Activated naive CD8-positive, alpha-beta T cell treated with anti-CD3 and anti-CD28 coated beads, Interleukin-2, amount 50 U/mL, for 16 hours (primary cell): ENCODE measurements at places on chromosomes 5 and 9.

DNA sequence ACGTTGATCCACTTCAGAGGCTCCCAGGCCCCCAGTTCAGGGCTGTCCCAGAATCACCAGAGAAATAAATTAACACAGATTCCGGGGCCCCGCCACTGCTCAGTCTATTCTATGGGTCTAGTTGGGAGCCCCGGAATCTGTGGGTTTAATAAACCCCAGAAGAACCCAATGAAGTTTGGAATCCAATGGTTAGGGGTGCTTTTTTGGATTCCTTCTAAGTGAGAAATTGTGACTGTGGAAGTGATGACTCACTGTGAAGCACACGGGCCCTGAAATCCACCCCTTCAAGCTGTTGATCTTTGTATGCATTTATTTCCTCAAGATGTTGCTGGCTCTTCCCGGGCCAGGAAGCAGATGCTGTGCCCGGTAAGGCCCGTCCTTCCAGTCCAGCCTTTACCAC, 57.3 kb upstream of the SLC28A3 start:
- DNase-seq, result no peak

GRCh38 chr9:93592008-93592642, 15.7 kb downstream of the PHF2 start:
- no peak for DNase-seq

DNA sequence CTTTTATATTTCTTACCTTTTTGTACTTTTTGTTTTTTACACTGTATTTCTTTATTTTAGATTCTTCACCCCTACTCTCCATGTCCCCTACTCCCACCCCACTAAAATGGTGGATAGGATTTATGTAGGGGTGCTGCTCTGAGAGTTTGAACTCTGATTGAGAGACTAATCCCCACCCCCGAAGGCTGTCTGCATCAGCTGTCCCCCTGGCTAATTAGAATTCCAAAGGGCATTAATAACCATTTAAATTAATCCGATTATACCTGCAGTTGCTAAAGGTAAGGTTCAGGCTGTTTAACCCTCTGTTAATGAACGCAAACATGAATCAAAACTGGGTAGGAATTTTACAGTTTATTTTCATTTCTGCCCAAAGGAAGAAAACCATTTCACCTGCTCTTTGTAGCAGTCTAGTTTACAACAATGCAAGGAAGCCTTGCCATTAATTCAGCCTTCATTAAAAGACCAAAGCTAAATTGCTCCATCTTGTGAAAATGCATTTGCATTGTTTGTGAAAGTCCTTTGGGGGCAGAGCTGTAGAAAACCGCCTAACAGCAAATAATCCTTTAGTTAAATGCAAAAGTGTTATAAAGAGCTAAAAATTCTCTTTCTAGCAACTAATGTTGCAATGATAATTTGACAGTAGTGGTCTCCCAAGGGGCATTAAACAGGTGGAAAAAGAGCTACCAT, 71.2 kb downstream of the ZCCHC7 start:
- DNase-seq, result no peak

DNA sequence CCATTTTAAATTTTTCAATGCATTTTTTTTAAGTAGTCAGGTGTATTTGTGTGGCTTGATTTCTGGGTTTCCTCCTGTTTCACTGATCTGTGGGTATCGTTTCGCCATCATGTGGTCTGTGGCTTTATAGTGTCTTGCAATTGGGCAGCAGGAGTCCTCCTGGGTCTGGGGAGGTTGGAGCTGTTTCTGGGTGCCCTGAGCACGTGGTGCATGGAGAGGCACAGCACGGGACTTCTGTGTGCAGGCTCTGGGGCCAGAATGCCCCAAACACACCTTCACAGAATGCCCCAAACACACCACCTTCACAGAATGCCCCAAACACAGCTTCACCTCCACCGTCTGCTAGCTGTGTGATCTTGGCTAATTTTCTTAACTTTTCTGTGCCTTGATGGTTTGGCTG, 82.6 kb upstream of the COL5A1 start:
- DNase-seq, result no peak

GRCh38 chr5:131628990-131629389, 6.0 kb downstream of the RAPGEF6 start:
- DNase-seq, result no peak

DNA sequence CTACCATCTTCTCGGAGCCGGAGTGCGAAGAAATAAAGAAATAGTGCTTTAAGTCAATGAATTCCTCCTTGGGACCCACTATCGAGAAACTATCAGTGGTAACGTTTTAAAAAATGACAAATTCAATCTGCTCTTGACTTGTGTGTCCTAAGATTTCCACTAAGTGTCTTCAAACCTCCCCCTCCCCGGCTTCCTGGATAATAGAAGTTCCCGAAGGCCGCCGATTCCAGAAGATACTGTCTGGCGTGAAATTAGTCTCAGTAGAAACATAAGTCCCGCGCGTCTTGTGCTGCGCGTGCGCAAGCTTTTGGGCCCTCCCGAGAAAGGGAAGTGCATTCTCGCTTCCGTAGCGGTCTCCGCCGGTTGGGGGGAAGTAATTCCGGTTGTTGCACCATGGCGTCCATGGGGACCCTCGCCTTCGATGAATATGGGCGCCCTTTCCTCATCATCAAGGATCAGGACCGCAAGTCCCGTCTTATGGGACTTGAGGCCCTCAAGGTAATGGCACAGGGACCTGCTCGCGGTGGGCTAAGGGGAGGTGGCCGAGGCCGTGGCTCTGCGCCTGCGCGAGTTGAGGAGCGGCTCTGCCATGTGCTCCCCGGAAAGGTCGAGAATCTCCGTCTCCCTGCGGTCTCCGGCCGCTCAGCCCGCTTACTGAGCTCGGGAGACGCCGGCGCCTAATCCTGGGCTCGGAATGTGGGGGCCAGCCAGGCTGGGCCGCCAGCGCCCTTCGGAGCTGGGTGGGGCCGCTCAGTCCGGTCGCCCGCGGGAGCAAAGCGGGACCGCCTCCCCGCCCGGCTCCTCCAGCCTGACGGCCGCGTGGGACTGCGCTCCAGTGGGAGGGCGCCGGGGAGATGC, at the start of gene CCT5:
Gene CCT5, plus strand, starts transcription at position 333 of the 858 bp plus-strand sequence. Its CDS starts 61 bp downstream, at position 394.
- DNase-seq, result peak; percentile 68

- no peak for DNase-seq
These were observed 4.4 kb upstream of the TMEM245 start for GRCh38 chr9:109124121-109124520.

DNA sequence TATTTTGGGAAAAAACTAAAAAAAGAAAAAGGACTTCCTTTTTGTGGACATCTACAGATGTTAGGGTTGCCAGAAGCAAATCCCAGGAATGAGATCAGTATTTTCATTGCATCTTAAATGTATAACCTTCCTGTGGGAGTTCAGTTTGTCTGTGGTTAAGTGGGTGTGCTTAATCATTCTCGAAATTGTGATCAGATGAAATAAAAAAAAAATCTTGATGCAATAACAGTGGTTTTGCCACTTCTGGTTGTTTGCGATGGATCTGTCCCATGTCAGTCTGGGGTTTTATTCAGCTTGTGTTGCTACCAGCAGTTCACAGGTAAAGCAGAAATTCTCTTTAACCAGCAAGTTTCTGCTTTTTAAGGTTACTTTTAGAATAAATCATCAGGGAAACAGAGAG, 179.0 kb downstream of the MAN2A1 start:
- DNase-seq, result no peak

- DNase-seq, result no peak
These were observed 264.8 kb downstream of the CETN3 start for GRCh38 chr5:90144625-90145327.

DNA sequence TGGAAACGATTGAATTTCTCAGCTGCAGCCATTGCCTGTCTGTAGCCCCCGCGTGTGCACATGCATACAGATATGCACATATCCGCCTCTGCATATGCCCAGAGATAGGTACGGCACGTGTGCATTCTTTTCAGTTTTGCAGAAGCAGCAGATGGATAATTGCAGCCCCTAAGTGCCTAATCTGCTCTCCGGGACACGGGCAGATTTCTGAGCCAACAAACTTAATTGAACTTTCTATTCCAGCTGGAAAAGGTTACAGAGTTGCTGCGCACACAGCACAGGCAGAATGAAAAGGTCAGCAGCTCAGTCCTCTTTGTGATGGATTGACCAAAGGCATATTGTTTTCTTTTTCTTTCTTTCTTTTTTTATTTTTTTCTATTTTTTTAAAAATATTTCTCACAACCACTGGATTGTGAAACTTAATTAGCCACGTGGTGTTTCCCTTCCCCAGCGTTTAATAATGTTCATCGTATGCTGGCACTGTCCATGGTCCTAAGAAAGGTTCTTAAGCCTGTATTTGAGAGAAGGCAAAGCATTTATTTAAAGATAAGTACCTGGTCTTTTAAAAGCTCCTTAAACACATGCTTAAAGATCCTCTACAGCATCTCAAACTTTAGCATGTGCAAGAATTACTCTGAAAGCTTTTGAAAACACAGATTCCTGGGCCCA, 270.2 kb upstream of the BRINP1 start:
- DNase-seq, result no peak

DNA sequence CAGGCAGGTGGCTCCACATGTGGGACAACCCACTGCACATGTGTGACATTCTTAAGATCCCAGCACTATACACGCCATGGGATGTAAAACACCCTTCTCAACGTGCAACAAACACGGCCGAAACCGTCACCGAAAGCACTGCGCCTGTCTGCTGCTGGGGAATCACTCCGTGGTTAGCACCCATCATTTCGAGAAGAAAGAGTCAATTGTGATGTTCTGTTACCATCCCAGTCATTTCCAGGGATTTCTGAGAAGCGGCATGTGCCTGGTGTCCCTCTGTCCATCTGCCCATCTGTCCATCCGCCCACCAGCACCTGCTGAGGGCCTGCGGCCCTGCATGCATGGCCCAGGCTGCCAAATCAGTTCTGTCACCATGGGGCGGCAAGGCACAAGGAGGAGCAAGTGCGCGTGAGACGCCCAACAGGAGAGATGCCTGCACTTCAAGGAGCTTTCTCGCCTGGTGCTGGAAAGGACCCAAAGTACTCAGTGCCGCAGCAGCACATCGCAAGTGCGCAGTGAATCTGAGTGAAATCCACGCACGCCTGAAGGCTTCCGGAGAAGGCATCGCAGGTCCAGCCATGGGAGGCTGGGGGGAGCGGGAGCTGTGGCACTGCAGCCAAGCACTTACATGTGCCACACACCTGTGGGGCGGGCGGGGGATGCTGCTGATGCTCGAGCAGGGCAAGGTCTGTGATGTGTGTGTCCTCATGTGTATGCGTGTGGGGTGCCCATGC, 38.0 kb downstream of the VAV2 start:
- no peak for DNase-seq

DNA sequence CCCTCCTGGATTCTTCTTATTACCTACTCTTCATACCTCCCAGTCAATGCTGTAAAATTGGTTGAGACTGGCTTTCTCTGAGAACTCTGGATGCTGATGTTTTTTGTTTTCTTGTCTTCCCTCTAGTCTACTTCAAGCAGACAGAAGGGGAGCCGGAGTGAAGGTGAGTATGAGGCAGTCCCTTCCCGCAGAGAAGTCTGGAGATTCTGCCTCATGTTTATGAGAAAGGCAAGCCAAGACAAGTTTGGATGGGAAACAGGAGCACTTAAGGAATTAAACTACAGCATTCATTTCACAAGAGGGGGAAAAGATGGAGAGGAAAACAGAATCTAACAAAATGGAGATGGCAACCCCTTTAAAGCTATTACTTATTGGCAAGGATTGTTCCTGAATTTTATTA, 246.1 kb downstream of the TRIM32 start:
- DNase-seq, result no peak

GRCh38 chr9:128628471-128629048, 28.1 kb downstream of the DYNC2I2 start:
- DNase-seq, result no peak

DNA sequence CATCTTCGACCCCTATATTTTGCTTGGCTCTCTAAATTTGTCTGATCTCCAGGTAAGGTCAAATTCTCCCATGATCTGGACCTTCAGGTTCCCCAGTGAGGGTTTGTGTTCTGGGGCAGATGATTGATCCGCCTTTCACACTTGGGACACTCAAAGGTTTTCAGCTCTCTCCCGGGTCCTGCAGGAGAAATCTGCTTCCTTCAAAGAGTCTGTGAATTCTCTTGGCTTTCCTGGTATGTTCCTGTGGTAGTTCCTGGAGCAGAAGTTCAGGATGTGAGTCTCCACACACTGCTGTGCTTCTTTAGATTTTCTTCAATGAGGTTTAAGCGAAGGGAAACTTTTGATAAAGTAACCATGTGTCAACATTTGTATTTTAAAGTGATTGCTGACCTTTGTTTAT, 318.0 kb downstream of the TAF11L14 start:
- DNase-seq, result no peak

GRCh38 chr5:135235551-135236227, 163.3 kb downstream of the MACROH2A1 start:
- no peak for DNase-seq

- no peak for DNase-seq
These were observed 47.8 kb downstream of the AHRR start for GRCh38 chr5:369151-369868.

- no peak for DNase-seq
These were observed 321.7 kb downstream of the SH3GL2 start for GRCh38 chr9:17900606-17901005.

GRCh38 chr5:92890841-92891244, 690.2 kb downstream of the NR2F1-AS1 start:
- DNase-seq, result no peak

- DNase-seq, result no peak
These were observed 93.4 kb downstream of the ANKH start for GRCh38 chr5:14777932-14778791.

DNA sequence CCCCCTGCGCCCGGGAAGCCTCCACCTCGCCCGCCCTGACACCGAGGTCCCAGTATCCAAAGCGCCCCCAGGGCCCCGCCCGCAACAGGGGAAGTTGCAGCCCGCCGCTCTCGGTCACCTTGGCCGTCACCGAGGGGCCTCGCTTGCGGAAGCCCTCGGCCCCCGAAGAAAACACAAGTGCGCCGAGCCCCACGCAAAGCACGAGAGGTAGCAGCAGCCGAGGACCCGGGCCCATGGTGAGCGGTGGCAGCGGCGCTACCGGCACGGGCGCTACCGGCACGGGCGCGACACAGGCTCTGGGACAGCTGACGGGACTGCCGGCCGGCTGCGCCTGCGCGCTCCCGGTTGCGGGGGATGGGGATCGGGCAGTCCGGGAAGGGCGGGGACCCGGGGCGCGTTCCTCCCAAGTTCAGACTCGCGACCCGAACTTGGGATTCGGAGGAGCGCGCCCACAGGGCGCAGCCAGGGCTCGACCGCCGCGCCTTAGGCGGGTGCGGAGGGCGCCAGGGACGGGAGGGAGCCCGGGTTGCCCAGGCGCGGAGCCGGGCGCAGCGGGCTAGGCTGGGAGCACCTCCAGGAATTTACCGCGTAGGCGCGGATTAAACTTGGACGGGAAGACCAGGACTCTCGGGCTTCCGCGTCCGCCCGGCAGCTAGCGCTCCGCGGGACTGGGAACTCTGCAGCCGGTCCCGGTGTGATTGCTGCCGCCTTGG, at the start of gene PPIC:
Gene PPIC, minus strand, starts transcription at position 335 of the 713 bp plus-strand sequence. Its CDS starts 100 bp downstream, at position 235.
- DNase-seq, result no peak

GRCh38 chr5:168790671-168791250, 211.6 kb upstream of the PANK3 start:
- no peak for DNase-seq

GRCh38 chr5:157554179-157555036, 21.2 kb downstream of the ADAM19 start:
- DNase-seq, result no peak

GRCh38 chr9:111610149-111610548, 10.7 kb upstream of the PTGR1 start:
- no peak for DNase-seq
